ENCODE measurements at places on chromosomes 1 and 21.

- no peak for DNase-seq
These were observed 12.3 kb upstream of the SSR2 start for GRCh38 chr1:156033011-156033410.

DNA sequence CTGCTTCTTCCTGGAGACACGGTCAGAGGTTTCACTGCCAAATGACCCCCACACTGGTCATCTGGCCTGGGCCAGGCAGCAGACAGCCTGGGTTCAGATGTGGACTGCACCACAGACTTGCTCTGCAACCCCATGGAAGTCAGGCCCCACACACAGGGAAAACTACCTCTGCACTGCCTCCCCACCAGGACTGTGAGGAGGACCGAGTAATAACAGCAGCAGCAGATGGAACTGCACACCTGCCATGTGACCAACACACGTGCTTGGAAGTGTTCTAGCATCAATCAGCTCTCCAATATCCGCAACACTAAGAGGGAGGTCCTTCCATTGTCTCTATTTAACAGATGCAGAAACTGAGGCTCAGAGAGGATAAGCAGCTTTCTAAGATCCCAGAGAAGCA is 51.4 kb downstream of the SLC9A1 start:
- DNase-seq, result no peak

- DNase-seq, result no peak
These were observed 902.1 kb downstream of the MRPL39 start for GRCh38 chr21:24705201-24705600.

DNA sequence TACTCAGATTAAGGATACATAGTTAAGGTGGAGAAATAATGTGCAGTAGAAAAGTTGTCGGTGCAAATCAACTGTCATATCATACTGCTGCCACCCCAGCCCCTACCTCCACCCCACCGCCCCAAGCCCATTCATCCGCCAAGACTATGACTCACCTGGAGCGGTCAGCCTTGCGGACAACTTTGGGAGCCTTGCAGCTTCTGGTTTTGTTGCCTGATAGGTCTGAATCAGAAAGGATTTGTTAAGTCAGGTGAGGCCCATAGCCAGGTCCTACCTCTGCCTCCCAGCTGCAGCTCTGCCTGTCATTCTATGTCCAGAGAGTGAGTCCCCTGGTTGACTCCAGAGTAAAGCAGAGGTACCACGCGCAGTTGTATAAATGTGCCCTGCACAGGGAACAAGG is 12.6 kb downstream of the C1orf162 start:
- DNase-seq, result no peak

GRCh38 chr1:226738421-226738994 is 574 bp downstream of the ITPKB start:
- no peak for DNase-seq

GRCh38 chr1:229220163-229220846 is 50.6 kb upstream of the RAB4A start:
- DNase-seq, result no peak

GRCh38 chr1:2801535-2802291 is at the start of gene TTC34:
Gene TTC34, minus strand, starts transcription at chr1:2801693. Its CDS starts 866 bp downstream, at chr1:2800827.
- DNase-seq, result peak; percentile 49

DNA sequence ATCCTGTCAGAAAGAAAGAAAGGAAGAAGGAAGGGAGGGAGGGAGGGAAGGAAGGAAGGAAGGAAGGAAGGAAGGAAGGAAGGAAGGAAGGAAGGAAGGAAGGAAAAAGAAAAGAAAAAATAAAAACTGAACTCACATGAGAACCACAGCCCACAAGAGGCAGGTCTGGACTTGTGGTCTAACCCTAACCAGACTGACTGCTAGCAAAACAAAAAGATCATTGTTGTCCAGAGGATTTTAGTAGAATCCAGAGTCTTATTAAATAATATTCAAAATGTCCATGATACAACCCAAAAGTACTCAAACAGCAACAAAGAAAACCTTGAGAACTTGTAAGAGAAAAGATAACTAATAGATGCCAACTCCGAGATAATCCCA is 4.7 kb upstream of the ITGB2 start:
- DNase-seq, result no peak

GRCh38 chr1:32636914-32637645 is 13.3 kb downstream of the ZBTB8OS start:
- DNase-seq, result no peak

GRCh38 chr1:234839663-234840062 is 229.7 kb upstream of the IRF2BP2 start:
- DNase-seq, result no peak

DNA sequence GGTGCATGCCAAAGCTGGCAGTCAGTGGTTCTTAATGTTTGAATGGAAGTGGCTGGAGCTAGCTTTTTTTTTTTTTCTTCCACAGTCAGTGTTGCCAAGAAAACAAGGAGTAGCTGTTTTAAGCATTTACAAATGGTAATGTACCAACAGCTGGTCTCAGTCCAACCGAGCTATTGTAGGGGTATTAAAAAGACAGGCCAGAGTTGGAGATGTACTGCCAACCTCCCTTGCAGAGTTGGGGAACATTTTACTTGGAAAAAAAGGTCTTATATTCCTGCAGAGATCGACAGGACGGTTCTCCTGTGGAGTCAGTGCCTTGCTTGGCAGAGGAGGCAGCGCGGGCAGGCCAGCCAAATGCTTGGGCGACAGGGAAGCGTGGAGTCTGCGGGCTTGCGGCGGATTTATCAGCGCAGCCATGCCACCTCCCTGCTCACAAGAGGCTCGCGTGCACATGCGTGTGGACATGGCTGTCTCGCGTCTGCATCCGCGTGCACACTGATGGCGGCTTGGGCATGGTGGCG is 338.1 kb downstream of the RPS6KC1 start:
- no peak for DNase-seq

DNA sequence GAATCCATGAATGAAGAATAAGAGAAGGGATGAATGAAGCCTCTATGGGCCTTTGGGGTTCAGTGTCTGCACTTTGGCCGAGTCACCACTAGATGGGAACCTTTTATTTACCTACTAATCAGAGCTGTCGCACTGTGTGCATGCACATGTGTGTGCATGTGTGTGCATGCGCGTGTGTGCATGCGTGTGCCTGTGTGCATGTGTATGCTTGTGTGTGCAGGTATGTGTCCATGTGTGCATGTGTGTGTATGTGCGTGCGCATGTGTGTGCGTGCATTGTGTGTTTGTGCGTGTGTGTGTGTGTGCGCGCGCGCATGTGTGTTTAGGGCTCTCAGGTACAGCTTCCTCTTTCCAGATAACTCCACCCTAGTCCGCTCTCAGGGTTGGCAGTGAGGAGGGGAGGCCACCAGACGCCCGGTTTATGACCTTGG is 20.4 kb upstream of the UBXN10 start:
- DNase-seq, result no peak

GRCh38 chr1:202316186-202316585 is 25.6 kb downstream of the UBE2T start:
- no peak for DNase-seq

GRCh38 chr1:18175051-18175450 is 67.5 kb downstream of the IGSF21 start:
- no peak for DNase-seq

DNA sequence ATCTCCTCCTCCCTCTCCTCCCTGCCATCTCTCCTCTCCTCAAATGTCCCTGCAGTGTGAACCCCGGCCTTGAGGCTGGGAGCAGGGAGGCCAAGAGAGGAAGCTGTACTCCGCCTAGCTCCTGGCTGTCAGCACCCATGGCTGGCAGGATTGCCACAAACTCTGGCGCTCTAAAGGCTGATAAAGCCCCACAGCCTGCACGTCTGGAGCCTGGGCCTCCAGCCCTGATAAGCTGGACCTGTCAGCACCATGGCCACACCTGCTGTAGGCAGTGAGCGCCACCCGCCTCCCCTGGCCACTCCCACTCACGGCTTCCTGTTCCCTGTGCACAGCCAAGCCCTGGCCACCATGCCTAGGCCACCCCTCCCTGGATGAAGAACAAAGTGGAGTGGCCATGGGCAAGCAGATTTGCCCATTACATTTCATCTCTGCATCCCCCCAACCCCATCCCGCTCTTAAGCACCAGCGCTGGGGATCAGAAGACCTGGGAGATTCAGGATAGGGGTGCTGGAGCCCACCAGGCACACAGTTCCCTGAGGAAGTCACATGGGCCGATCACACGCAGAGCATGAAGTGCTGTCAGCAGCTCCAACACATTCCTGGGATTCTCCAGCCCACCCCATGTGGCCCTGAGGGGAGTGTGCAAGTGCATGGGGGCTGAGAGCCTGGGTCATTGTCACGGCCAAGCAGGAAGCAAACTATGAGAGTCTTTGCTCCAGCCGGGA is 24.2 kb upstream of the NPPB start:
- no peak for DNase-seq

- no peak for DNase-seq
These were observed 23.2 kb upstream of the CNIH3 start for GRCh38 chr1:224592636-224593582.

- no peak for DNase-seq
These were observed 716.4 kb downstream of the AMY1C start for GRCh38 chr1:104466068-104466467.

DNA sequence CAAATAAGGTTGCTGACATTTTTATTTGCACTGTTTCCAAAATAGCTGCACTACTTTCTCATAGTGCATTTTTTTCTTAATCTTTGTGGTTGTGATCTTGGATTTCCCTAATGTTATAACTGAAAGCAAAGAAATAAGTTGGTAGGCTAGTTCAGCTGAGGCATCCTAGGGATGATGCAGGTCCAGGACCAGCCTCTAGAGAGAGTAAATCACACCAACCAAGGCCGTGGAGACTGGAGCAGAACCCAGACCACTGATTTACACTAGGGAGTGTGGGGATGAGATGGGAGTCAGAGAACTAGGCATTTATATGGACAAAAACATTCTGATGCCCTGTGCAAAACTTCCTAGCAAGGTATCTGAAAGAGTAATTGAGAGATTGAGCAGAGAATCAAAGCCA is 104.5 kb downstream of the URB2 start:
- no peak for DNase-seq

- DNase-seq, result peak; percentile 21
These were observed at the start of gene IL19 for GRCh38 chr1:206770531-206771337. Gene IL19, plus strand, starts transcription at chr1:206770773. Its CDS starts 65,890 bp downstream, at chr1:206836663.

GRCh38 chr1:168005529-168005928 is 68.7 kb upstream of the MPC2 start:
- DNase-seq, result no peak

Measured in CD4-positive, alpha-beta T cell treated with Interleukin-21 for 1 hour (primary cell).